ENCODE measurements at places on chromosomes 3 and 15.

DNA sequence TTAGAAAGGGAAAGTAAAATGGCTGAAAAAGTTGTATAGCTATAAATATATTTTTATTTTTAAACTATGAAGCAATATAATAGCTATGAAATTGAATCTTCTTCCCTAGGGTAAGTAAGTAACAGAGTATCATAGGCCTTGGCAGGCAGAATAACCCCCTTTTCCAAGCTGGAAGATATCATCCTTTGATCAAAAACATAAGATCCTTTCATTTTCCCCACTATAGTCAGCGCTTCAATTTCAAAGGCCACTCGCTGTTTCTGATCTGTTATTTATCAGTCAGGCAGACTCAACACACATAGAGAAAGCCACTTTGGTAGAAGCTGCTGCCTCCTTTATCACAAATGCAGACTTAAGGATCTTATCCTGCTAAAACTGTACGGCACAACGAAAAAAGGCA lies 74.0 kb upstream of the UBE2E2 start:
- DNase-seq, result no peak

GRCh38 chr3:48057521-48057920 lies 41.3 kb upstream of the MAP4 start:
- DNase-seq, result no peak

DNA sequence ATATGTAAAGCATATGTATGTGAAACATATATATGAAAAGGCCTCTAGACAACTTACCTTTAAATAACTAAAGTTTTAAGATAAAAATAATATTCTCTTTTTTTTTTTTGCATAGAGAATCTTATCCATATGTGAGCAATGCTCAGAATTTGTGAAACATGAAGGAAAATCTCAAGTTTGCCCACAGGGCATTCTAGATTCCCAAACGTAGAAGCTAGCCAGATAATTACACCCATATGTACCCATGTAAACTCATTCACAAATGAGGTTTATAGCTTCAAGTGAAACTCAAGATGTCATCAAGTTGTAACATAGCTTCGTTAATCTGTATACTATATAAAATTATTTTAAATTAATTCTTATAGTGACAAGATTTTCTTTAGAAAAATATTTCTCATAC lies 537.3 kb upstream of the NR2F2 start:
- DNase-seq, result no peak

DNA sequence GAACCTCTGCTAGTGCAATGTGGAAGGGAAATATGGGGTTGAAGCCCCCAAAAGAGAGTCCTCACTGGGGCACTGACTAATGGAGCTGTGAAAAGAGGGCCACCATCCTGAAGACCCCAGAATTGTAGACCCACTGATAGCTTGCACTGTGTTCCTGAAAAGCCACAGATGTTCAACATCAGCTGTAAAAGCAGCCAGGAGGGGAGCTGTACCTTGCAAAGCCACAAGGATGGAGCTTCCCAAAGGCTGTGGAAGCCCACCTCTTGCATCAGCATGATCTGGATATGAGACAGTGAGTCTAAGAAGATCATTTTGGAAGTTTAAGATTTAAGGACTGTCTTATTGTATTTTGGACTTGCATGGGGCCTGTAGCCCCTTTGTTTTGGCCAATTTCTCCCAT lies 125.8 kb upstream of the TGFBR2 start:
- DNase-seq, result no peak

DNA sequence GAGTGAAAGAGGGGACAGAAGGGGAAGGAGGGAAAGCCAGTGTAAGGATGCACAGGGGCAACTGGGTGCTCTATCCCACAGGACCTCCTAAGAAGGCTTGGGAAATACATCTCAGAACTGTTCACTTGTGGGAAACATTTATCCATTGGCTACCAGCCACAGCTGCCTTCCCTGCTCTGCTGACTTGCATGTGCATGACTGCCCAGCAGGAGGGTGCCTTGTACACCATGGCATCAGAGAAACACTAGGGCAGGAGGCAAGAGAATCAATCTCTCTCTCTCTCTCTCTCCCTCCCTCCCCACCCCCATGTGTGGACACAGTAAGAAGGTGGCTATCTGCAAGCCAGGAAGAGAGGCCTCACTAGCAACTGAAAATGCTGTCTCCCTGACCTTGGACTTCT lies 62.9 kb upstream of the ZBTB38 start:
- no peak for DNase-seq

DNA sequence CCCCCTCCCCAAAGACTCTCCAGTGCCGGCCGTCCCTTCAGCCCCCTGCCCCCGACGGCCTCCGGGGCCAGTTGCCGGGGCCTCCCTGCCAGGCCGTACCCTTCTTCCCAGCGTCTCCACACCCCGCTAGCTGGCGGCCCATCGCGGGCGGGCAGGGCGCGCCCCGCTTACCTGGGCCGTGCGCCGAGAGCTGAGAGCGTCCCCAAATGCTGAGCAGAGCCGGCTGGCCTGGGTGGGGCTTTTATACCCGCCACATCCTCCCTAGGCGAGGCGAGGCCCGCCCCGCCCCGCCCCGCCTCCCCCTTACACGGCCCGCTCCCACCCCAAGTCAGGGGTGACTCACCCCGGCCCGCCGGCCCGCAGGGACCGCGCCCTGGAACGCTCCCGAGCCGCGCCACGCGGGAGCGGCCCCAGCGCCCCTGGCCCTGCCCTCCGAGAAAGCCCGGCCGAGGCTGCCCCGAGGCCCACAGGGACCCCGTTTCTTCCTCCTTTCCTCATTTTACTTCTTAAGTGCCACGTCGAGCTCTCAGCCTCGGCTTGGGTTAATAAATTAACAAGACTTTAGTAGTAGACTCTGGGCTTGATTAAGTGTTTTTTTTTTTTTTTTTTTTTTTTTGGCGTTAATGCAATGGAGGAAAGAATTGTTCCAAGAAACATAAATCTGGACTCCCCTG lies at the start of gene ANXA2:
Gene ANXA2 (minus strand): TSS at position 215 of the 674 bp plus-strand sequence. CDS start 11,911 bp downstream, outside the sequence.
- peak; percentile 92 for DNase-seq

DNA sequence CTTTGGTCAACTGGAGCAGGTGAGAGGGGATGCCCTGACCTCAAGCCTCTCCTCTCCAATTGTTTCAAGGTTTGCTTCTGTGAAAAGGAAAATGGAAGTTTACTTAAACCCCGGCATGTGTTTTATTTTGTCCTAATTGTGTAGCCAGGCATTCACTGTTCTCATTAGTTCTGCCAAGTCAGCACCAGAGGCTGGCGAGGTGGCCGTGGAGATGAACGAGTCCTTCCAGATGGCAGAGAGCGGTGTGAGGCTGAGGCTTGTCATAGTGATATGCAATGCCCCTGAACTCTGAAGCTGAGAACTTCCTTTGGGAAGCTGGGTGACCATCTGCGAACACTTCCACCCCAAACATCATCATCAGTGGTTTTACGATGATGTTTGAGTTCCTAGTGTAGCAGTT lies 199.6 kb downstream of the TJP1 start:
- no peak for DNase-seq

DNA sequence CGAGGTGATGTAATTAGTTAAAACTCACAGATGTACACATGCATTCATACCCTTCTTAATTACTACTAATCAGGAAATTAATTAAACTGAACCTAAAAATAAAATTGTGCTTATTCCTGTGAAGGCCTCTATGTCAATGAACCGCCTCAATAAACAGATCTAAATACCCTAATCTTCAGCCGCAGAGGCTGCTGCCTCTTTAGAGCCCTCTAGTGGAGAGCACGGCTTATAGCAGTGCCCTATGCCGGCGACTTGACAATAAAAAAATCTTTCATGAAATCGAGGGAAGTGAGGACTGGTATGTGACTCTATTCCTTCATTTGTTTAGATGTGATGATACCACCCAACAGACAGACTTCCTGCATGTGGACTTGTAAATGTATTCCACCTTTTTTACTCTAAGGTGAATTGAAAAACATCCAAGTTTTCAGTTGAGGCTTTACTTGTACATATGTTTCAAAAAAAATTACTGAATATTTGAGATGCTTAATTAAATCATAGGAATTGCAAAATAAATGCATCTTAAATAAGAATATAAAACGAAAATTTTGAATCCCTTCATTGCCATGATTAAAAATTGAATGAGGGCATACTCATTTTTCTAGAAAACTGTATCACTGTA lies 8.3 kb upstream of the EPHA3 start:
- no peak for DNase-seq

DNA sequence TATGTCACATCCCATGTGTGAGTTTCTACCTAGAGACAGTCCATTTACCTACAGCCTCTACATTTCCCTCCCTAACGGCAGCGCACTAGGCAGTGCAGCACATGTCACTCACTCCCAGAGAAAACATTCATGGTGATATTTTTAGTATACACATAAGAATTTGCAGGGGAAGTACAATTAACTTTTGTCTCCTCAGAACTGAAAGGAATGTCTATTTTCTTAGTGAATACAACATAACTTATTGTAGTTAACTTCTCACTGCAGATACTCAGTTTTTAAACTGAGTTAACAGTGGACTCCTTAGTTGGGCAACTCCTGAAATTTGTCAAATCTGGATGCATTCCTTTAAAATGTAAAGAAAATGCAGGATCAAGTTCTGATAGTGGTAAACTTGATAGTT lies 4.5 kb upstream of the ZBTB47 start:
- no peak for DNase-seq

GRCh38 chr3:8560366-8561007 lies 58.9 kb downstream of the LMCD1 start:
- DNase-seq, result no peak

GRCh38 chr3:189621948-189622603 lies 9.1 kb upstream of the TP63 start:
- DNase-seq, result no peak

GRCh38 chr15:71448688-71449114 lies 333.4 kb downstream of the THSD4 start:
- no peak for DNase-seq

GRCh38 chr3:83454353-83454752 lies 1504.4 kb upstream of the CADM2 start:
- DNase-seq, result no peak

All from sciatic nerve (tissue), 2 donors.